ENCODE measurements at places on chromosomes 11 and 22.
A peak's percentile ranks its signal among the peaks of the same experiment; 100 is the strongest.

GRCh38 chr11:86938203-86938899 lies 16.8 kb downstream of the FZD4 start:
- DNase-seq: no peak

DNA sequence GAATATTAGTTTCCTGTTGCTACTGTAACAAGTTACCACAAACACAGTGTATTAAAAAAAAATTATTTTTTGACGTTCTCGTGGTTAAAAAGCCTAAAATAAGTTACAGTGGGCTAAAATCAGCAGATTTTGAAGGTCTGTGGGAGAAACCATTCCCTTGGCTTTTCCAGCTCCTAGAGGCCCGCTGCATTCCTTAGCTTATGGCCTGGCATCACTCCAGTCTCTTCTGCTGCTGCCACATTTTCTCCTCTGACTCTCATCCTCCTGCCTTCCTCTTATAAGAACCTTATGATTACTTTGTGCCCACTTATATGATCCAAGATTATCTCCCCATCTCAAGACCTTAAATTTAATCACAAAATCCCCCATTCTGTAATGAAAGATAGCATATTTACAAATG lies 392.7 kb downstream of the GUCY1A2 start:
- no peak for DNase-seq

- peak; percentile 56 for DNase-seq
Measured at GRCh38 chr22:24133187-24133965, 47.9 kb upstream of the SUSD2 start.

DNA sequence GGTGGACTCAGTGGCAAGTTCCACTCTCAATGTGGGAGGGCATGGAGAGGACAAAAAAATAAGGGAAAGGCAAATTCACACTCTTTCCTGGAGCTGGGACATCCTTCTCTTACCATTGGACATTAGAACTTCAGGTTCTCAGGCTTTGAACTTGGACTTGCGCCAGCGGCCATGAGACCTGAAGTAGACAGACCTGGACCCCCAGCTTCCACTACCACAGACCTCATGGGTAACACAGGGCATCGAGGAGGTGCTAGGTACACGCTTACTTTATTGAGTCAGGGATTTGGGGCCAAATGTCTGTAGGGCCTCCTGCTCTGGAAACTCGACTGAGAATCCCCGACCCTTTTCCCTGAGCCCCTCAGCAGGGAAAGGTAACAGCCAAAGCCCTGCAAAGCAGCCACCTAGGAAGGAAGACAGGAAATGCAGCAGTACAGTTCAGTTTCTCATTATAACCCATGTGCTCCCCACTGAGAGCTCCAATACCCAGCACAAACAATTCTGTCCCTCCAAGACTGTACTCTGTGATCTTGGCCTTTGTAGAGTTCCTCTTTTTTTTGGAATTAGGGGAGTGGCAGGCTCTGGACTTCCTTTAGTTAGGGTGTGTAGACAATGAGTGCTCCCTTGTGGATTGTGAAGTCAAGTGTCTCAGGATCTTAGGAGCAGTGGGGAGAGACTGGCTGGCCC lies 5.7 kb downstream of the CHRNA10 start:
- DNase-seq: no peak

DNA sequence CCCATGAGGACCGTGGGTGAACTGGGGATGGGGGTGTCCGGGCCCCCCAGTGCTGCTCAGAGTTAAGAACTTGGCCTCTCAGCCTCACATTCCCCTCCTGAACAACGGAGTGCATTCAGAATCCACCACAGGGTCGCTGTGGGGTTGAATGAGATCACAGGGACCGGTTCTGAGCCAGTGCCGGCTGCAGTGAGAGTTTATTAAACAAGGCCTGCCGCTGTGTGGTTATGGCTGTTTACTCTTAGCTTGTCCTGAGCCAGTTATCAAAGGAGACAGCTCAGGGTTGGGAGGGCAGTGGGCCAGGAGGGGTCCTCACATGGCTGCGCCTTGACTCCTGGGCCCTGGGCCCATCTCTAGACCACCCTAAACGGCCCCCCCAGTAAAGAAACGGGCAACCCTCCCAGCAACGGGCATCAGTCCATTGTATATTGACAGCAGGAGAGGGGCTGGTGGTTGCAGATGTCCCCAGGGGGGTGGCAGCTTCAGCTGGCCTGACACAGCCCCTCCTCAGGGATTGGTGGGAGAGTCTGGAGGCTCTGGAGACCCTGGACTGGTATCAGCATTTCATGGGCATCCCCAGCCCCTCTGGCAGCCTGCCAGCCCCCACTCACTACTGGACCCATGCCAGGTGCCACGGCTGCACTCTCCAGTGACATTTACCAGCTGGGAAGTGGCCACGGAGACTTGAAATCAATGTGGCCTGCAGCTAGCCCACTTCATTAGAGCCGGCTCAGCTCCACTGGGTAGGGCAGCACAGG lies 15.1 kb upstream of the CABP7 start:
- DNase-seq: no peak

- no peak for DNase-seq
Measured at GRCh38 chr22:44286646-44287045, 26.1 kb downstream of the SHISAL1 start.

DNA sequence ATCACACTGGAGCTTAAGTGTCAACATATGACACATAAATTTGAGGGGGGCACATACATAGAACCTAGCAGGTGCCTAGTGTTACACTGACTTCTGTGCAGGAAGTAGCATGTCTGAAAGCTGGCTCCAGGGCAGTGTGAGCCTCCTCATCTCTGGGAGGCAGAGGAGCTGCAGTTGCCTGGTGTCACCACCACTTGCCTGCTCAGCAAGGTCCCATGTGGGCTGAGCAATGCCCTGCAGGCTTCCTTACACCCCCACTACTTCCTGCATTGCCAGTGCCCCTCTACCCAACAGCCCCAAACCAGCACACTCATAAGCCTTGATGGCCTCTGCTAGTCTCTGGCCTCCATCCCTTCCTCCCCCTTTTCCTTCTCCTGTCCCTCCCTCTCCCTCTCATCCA lies 165.8 kb downstream of the BUD13 start:
- no peak for DNase-seq

GRCh38 chr11:86703987-86704386 lies 31.6 kb upstream of the ME3 start:
- DNase-seq: no peak

DNA sequence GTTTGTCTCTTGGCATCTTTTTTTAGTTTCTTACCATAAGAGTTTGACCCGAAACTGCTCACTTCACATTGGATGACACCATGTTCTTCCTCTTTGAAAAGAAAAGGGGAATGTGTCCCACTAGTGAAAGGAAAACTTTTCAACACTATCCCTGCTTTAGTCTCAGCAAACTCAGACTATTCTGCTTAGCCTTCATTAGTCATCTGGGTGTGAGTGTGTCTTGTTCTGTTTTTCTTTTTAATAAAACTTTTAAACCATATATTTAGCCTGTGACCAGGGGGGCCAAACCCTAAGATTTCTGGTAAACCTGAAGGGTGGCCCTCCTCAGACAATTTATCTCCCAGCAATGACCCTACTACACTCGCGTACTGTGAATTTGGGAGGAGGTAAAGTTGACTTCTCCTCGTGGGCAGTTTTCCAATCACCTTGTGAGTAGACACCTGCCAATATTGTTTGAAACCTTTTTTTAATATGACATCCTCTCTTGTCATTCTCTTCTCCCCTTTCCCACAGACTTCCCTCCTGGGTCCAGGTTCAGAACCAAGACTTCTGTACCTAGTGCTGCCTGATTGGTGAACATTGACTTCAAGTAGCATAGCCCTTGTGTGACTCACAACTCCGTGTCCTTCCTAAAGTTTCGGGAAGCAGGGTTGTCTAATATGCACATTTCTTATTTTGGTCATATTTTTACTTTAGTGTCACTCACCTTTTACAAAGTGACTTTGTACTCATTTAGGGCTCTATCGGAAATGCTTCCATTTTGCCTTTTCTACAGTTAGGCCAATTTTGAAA lies 39.9 kb downstream of the DBX1 start:
- DNase-seq: no peak

- DNase-seq: peak; percentile 72
Measured at GRCh38 chr11:134275534-134276395, at the start of gene GLB1L3. Gene GLB1L3 (plus strand): TSS chr11:134276379. CDS start chr11:134276741, 362 bp downstream.

DNA sequence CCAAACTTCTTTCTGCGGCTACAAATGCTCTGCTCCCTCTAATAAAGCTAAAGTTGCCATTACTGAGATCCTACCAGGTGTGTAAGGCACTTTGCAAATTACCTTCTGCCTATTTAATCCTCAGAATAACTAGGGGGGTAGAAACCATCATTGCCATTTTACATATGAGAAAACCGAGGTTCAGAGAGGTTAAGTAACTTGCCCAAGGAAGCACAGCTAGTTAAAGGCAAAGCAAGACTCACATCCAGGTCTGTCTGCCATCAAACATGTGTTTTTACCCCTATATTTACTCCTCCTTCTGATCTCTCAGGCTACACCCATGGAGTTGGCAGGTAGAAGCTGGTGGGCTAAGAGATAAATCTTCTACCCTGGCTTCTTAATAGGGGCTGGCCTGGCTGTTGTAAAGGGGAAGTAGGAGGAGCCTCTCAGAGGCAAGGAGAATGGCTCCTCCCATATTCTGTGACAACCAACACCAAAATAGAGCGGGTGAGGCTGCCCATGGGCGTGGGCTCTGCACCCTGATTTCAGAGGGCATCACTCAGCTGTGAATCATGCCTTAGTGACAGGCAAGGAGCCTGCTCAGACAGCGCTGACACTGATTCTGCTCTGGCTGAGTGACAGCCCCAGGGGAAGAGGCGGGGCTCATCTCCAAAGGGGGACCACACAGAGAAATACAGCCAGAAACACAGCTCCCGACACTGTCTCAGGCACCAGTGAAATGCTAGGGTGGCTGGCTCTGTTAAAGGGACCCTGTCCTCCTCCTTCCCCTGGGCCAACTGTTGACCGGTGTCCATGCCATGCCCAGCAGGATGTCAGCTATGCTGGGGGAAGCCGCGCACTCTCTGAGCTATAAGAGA lies 106.8 kb downstream of the ABTB2 start:
- peak; percentile 90 for DNase-seq

- no peak for DNase-seq
Measured at GRCh38 chr11:120326228-120326627, 1.1 kb downstream of the TLCD5 start.

DNA sequence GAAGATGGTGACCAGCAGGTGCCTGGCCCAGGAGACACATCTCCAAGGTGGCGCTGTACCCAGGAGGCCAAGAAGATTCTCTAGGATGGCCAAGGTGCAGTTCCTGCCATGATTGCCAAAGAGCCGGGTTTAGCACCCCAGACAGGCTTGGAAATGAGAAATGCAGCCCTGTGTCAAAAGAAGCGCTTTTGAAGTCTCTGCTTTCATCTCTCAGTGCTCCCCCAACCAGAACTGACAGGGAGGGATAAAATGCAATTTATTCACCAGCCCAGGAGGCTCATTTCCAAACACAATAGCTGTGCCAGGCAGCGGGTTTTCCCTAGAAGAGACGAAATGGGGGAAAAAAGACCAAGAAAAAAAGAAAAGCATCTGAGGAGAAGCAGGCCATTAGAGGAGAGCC lies 195.9 kb upstream of the NCAM1 start:
- DNase-seq: no peak

GRCh38 chr11:44011797-44012196 lies 36.0 kb upstream of the ACCSL start:
- no peak for DNase-seq

GRCh38 chr22:36865346-36865745 lies 4.5 kb downstream of the NCF4 start:
- DNase-seq: no peak

DNA sequence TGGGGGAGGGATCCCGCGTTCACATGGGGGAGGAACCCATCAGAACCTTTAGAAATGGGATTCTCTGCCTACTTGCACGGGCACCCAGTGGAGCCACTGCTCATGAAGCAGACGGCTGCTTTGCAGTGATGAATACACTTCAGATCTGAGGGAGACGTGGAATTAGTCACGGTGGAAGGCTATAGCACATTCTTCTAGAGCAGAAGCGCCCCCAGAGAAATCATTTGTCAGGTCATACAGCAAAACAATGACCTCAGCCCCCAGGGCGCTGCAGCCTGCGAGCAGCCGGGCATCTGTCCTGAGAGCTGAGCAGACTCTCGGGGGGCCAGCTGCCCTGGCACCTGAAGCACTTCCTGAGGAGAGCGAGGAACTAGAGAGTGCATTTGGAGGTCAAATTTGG lies 12.7 kb downstream of the TP53AIP1 start:
- DNase-seq: no peak

GRCh38 chr22:38083931-38084631 lies at the start of gene SLC16A8:
Gene SLC16A8 (minus strand): TSS chr22:38084184. CDS start chr22:38082873, 1,311 bp downstream.
- no peak for DNase-seq

GRCh38 chr22:40659166-40659565 lies 20.1 kb upstream of the MCHR1 start:
- DNase-seq: no peak
